GM23248 (cell line): ENCODE measurements at places on chromosomes 5 and 9. TPM values are rescaled to one million over a fixed set of nuclear protein-coding genes. Genes with fewer than 3 reads are reported as not detected.

DNA sequence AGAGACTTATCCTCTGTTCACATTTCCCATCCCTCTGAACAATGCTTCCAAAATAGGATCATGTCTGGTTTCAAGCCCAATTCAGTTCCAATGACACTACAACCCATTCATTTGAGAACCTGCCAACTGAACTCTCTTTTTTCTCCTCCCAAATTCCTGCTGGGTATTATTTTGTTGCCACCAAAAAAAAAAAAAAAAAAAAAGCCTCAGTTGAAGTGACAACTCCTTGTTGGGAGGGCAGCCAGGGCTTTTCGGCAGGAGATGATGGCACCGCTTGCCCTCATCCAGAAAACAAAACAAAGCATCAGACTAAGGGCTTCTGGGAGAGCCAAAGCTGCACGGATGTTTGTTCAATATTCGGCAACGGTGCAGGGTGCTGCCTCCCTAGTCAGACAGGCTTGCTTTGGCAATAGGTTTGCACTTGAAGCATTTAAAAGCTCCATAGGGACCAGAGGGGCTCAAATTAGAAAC is 30.6 kb upstream of the TRIM32 start:
- peak; percentile 43 for DNase-seq

DNA sequence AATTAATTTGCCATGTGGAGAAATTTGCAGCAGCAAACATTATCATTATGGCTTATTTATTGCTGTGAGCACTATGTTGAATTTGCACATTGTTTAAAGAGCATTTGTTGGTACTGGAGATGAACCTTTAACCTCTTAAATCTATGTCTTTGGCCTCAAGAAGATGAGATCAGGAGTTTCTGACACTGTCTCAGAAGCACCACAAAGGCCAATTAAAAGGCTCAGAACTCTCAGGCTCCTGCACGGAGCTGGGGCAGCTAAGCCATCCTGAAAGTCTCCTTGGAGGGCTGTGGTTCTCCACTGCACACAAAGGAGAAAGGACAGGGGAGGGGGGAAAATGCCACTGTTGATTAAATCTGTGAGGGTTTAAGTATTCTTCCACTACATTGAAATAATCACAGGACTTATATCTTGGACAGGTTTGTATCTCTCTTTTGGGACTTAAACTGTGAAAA is 33.1 kb downstream of the ZNF366 start:
- no peak for DNase-seq

DNA sequence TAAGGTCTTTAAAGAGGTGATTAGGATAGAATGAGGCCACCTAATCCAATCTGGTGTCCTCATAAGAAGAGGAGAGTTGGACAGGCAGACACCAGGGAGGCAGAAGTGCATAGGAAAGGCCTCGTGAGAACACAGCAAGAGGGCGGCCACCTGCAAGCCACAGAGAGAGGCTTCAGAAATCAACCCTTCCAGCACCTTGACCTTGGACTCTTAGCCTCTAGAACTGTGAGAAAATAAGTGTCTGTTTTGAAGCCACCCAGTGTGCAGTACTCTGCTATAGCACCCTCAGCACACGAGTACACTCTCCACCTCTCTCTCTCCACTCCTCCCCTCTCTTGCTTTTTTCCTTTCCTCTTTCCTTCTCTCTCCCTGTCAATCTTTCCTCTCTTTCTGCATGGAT is 26.8 kb downstream of the NIPAL4 start:
- no peak for DNase-seq

DNA sequence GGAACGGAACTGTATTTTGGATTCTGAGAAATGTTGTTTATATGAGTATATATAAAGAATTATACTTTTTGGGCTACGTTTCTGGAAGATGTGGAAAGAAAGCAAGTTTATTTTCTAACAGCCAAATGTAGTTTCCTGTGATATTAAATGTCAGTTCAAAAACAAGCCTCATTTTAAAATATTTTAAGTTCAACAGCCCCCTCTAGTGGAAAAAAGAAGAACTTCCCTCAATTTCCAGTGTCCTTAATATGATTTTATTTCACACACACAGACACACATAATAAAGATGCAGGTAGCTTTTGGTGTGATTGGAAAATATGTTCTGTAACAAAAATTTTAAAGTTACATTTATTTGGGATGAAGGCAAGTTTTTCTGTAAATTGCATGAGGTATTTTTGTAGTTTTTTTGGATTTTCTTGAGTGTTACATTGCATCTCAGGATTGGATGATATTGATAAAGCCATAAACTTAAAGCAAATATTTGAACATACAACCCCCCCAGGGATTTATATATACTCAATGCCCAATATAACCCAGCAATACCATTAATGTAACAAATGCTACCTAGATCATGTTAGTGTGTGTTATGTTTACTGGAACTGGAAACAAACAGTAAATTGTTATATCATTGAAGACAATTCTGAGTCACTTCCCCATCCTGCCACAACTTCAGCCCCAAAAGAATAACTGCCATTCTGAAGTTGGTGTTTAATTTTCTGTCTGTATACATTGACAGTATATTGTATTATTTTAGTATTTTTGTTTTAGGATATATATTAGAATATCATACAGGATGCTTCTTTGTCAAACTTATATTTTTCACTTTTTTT is 54.0 kb downstream of the CCDC171 start:
- DNase-seq = peak; percentile 43

DNA sequence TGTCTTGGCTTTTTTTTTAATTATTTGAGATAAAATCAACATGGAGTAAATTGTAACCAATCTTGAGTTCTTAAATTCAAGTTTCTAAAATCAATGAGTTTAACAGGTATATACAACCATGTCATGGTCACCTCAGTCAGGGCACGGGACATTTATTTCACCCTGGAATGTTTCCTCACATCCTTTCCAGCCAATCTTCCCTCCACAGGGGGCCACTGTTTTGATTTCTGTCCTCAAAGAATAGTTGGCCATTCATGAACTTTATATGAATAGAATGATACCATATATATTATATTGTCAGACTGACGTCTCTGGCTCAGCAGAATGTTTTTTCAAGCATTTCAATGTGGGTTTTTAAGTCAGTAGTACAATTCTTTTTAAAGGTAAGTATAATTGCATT is 806 bp downstream of the ZNF474 start:
- no peak for DNase-seq

Gene CDO1
- total RNA-seq = 0.89 and 4.3 TPM in 2 replicates

DNA sequence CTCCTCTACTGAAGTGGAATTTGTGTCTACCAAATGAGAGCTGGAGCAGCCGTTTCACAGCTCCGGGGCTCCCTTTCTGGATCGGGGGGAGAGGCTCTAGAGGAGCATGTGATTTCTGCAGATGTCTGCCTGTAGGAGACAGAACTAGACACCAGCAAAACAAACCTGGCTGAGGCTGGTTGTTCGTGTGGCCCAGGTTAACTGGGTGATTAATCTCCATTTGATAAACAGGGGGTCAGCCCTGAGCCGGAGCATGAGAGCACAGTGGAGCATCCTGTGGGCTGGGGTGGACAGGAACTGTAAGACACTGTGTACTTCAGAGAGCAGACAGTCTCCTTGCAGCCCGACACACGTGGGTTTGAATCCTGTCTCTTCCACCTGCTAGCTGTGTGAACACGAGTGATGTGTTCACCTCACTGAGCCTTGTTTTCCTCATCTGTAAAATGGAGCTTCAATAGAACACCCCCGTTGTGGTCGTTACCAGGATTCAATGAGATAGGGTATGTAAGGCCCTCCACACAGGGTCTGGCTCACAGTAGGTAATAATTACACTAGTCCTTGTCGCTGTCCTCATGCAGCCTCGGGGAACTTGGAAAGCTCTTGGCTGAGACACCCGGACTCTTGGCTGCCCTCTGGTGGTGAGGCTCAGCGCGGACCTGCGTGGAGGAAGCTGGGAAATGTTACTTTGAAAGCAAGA is 12.9 kb downstream of the CXCL14 start:
- peak; percentile 75 for DNase-seq

GRCh38 chr9:20742833-20743232 is 58.8 kb downstream of the FOCAD start:
- no peak for DNase-seq

DNA sequence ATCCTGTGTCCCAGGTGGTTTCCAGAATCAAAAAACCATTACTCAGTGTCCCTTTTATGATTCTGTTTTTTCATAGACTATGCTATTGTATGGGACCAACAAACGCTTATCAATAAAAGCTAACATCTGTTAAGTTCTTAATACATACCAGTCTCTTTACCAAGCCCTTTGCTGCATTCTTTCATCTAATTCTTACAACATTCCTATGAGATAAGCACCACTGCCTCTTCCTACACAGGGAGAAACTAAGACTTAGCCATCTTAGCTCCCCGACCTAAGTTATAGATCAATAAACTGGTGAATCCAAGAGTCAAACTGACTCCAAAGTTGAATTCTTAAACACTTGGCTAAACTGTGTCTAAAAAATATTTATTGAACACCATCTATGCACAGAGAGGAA is 26.6 kb downstream of the DRD1 start:
- DNase-seq = no peak

DNA sequence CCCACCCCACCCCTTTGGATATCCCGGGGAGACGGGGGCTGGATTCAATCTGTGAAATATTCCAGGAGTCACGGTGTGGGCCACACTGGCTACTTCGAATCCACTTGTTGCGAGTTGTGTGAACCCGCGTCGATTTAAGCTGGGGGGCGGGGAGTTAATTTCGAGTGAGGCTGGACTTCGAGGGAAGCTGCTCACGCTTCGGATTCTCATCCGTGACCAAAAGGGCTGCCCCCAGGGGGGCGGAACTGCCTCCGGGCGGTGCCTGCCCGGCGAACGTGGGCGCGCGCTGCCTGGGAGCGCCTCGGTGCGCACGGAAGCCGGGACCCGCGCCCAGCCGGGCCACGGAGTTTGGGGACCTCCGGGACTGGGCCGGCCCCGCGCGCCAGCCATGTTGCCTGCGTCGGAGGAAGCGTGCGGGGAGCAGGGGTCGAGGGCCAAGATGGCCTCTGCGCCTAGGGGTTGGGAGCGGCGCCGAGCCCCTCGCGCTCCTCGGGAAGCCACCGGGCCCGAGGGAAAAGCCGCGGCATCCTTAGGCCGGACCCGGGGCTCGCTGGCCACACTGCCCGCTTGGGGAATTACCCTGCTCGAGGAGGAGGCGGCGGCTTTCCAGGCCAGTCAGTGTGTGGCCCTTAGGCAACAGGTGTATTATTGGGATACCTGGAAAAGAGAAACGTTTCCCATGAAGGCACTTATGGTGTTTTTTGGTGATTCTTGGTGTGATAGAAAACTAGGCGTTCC is 975 bp downstream of the OCLN start:
- peak; percentile 63 for DNase-seq

DNA sequence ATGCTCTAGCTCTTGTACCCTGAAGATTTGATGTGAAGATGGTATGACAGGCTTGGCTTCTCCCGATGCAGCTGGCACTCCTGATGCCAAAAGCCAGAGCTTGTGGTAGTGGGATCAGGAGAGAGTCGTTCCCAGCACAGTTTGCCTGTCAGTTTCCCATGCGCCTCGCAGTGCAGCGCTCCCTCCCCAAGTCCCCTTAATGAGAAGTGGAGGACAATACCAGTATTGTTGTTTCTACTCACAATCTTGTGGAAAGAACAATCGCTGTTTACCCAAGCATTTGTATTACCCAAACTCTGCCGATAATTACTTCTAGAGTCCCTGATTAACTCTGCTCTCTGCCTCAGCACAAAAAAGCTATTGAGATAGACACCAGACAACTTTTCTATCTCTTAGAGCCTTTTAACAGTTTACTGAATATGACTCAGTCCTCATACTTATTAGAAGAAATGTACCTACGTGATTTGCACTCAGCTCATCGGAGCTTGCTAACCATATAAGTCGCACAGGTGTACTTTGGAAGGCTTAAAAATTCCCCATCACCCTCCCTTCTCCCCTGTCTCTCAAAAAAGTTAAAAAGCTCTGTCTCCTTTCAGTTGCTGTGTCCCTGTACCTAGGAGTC is 283.2 kb upstream of the TMEM161B start:
- DNase-seq = no peak

Gene AFAP1L1
- 0.38 and 0.76 TPM in 2 replicates for total RNA-seq
